ENCODE measurements at places on chromosomes 1 and 21.

DNA sequence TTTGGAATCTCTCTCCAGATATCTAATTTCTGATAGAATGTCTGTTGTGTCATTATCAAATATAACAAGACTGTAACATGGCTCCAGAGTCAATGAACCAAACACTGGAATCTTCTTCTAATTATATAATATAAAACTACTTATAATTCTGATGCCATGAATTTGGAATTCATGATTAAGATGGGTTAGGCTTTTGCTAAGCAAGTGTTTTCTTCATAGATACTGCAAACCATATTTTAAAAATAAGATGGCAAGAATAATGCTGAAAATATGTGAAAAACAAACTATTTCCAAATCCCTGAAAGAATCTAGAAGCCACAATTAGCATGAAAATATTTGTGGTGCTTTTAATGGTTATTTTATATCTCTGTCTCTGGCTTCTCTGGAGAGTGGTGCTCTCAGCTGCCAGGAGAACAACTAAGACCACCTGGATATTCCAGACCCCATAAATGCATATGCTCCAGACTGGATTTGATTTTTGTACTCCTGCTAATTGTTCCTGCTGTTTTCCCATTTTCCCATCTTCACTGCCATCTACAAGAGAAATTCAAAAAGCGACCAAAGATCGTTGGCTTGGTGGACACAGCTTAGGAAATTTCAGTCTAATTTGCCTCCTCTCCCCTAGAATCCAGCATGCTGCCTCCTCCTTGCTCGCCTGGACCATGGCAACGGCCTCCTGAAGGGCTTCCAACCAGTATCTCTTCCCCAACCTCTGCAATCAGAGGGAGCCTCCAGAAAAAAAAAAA, 418.9 kb downstream of the SETD4 start:
- DNase-seq: no peak

DNA sequence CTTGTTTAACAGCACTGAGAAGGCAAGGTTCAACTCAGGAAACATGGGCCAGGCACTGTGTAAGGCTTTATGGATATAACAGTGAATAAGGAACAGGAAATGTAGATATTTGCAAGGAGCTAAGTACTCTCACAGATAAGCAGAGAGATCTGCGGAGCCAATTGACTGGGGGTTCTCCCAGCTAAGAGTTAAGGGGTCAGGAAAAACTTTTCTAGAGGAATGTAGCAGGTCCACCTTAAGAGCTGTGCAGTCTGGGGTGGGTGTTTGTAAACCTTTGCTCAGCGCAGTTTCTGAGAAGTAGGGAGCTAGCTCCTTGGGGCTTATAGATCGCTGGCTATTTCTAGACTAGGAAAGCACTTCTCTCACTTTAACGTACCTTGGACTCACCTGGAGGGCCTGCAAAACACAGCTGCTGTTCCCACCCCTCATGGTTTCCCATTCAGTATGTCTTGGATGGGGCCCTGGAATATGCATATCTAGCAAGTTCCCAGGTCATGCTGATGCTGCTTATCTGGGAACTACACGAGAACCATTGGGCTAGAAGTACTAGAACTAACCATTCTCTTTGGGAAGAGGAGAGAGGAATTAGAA, 51.7 kb downstream of the TLCD4 start:
- no peak for DNase-seq

GRCh38 chr1:6316240-6317097, 55.6 kb upstream of the GPR153 start:
- DNase-seq: no peak

DNA sequence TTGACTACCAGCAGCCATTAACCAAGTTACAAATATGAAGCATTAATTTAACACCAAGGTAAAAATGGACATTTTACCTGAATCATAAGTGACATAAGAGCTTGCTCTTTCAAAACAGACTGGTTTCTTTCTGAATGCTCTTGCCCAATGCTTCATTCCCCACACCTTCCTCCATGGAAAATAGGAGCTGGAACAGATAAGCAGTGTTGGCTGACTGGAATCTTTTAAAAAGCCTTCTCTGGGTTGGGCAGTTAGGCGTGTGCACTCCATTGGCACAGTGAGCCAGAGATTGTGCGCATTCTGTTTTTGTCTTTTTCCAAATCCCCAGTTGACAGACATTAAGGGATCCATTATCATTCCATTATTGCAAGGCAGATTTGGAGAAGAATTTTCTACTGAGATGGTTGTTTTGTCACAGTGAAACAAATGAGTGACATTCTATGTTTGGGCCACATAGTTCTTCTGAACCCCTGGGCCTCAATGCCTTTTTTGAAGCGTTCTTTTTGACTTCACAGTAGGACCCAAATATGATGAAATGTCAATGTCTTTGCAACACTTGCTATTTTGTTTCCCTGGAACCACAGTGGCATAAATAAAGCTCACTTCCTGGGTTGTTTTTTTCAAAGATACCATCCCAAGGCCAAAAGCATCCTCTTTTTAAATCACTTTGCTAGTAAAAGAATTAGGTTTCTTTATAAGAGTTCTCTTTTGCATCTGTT, 32.3 kb downstream of the LRRC8B start:
- DNase-seq: no peak

- no peak for DNase-seq
Measured at GRCh38 chr1:74427681-74428080, 84.7 kb downstream of the LRRC53 start.

- no peak for DNase-seq
Measured at GRCh38 chr1:165419839-165420238, 25.1 kb downstream of the RXRG start.

- DNase-seq: no peak
Measured at GRCh38 chr1:38730511-38731397, 128.8 kb downstream of the RRAGC start.

DNA sequence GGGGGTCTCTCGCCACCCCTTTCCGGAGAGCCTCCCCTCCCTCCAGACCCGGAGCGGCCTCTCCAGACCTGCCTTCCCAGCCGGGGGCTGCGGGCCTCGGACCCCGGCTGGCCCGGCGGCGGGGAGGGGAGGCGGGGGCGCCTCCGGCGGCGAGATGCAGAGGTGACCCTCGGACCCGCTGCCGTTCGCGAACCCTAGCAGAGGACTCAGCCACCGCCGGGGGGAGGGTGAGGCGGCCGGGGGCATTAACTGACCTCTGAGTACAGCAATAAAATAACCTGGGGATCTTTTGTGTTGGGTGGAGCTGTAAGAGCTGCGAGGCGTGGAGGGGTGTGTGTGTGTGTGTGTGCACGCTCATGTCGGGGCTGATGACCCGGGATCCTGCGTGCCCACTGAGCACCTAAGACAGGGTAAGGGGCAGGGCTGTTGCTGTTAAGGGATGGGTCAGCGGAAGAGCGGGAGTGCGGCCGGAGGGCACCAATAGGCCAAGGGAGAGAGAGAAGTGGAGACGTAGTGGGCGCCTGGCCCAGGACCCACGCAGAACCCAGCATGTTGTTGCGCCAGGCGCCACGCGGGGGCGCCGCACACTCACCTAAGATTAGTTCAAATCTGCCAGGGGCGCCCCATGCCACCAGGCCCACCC, 6.3 kb downstream of the HAPLN2 start:
- DNase-seq: peak; percentile 31

- DNase-seq: no peak
Measured at GRCh38 chr1:217919683-217920388, 288.7 kb downstream of the SPATA17 start.

DNA sequence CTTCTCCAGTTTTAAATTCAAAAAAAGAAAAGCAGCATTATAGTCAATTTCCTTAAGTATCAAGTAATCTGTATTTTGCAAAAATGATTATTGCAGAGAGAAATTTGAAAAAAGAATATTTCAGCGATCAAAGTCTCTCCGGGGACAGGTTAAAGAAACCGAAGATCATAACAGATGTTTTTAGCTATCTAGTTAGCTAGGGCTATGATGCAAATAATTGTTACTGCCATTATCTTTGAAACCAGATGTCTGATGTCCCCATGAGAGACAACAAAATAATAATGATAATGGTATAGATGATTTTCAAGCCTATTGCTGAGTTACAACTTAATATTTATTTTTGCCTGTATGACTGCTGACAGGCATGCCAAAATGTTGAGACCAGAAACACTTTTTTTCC, 1326.0 kb downstream of the PLA2G4A start:
- no peak for DNase-seq

GRCh38 chr1:26153966-26154532, 4.8 kb upstream of the FAM110D start:
- no peak for DNase-seq

DNA sequence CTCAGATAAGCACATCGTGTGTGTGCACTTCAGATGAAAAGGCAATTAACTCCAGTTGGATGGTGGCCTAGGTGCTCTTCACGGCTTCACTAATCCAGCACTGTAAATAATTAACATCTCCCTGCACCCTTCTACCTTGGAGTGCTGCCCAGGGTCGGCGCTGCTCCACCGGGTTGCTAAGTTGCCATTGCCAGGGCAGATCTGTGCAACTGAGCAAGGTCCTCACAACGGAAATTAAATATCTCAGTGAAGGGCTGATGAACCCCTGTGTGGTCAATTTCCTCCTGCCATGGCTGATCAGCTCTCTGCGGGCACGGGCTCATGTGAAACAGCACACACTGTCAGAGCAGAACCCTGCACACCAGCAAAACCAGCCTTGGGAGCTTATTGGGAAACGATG, 63.2 kb downstream of the SYDE2 start:
- peak; percentile 97 for DNase-seq

DNA sequence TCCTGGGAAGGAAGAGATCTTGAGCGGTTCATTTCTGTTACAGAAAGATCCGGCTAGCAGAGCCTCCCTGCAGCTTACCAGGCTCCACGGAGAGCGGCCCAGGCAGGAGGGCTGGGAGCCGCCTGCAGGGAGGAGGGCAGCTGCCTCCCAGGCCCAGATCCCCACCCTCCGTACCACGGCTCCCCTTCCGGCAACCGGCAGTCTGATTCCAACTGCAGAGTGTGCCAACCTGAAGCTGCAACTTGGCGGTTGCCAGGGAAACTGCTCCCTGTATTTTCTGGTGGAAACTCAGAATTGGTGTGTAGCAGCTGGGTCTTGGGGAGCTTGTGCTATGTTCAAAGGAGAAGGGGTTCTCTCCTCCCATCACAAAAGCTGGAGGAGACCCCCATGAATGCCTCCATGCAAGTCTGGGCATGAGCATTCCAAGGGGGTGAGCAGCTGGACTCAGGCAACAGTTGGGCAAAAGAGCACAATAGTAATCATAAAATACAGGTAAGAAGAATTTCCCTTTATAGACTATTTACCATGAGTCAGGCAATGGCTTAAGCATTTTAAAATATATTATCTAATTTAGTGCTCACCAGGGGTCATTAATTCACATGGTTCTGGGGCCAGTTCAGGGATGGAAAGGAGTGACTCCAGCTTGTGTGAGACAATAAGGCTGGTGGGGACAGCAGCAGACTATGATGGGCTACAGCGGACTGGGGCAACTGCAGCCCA, 46.1 kb upstream of the KAZN start:
- no peak for DNase-seq

DNA sequence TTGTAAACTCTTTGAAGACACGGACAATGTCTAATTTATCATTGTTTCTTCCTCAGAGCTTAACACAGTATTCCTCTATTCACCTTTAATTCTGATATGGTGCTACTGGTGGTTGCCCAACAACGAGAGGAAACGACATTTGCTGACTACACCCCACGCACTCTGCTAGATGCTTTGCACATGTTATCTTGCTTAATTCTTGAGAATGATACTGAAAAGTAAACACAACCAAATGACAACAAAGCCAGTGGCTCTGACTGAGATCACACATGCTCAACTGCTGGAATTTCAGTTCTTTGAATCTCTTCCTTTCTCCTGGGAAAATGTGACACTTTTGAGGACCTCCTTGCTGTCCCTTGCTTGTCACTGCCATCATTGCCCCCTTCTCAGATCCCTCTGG, 37.2 kb upstream of the DDAH1 start:
- DNase-seq: no peak

- no peak for DNase-seq
Measured at GRCh38 chr1:26824731-26825130, 1.8 kb upstream of the ZDHHC18 start.

DNA sequence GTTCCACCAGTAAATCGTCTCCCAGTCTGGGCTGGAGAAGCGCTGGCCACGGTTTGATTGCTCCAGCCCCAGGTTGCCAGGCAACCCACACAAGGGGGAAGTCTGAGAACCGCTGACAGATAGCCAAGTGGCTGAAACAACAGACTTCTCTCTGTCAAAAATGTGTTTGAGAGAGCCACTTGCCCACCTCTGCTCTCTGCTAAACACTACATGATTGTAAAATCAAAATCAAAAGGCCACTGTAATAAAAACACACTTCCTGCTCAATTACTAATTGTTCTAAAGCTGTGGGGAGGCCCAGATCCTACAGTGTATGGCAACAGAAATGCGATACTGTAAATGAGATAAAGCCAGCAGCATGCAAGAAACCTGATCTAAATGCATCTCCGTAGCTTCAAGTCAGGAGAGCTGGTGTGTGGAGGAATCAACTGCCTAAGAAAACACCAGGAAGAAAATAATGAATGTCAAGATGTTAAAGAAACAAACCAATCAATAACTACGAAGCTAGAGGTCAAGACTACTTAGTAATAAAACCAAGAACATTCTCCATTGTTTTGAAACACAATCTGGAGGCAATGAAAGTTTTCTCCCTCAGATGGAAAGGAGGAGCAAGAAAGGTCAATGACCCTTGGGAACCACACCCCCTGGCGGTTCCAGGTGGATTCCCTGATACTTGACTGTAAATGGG, 121.2 kb downstream of the SLC45A1 start:
- peak; percentile 94 for DNase-seq

DNA sequence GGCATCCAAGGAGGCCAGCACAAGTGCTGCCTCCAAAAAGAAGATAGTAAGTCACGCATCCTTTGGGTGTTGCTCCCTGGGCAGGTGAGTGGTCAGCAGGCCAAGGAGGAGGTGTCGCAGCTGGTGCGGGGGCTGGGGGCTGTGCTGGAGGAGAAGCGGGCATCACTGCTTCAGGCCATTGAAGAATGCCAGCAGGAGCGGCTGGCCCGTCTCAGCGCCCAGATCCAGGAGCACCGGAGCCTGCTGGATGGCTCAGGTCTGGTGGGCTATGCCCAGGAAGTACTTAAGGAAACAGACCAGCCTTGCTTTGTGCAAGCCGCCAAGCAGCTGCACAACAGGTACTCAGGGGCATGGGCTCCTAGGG, 4.3 kb downstream of the TRIM46 start:
- DNase-seq: no peak

DNA sequence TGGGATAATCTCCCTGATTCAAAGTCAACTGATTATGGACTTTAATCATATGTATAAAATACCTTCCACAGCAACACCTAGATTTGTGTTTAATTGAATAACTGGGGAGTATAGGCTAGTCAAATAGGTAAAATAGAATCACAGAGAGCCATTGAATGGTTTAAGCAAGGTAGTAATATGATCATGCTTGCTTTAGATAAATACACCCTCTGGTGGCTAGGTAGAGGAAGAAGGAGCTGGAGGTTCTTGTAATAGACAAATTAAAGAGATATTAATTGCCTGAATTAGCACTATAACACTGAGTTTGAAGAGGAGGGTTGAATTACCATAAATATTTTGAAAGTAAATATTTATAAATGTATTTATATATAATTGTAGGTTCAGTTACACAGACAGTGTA, 40.3 kb downstream of the DIRAS3 start:
- DNase-seq: peak; percentile 6

- no peak for DNase-seq
Measured at GRCh38 chr1:232301246-232301645, 328.7 kb downstream of the SIPA1L2 start.

Measured in NCI-H1092 (cell line).